Muscle of leg (tissue), 16 donors: ENCODE measurements at places on chromosomes 11 and 22.

- no peak for DNase-seq
Measured at GRCh38 chr11:65208785-65209710, 27.3 kb downstream of the CAPN1 start.

DNA sequence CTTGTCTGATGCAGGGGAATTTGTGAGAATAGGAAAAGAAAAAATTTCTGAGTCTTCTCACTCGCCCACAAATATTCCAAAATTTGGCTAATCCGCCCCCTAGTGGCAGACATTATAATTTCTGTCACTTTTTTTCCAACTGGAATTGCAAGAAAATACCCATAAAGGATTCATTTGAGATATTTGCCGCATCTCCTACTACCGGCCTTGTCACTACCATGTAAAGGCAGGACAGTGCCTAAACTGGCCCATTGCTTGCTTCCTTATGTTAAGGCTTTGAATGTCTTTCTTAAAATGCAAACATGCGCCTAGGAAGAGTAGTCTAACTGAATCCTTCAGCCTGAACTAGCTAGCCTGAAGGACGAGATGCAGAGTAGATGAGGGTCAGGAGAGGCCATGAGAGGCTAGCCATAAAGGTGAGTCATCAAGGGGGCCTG is 9.3 kb upstream of the CEP295 start:
- peak; percentile 53 for DNase-seq

GRCh38 chr11:78061088-78061920 is 2.4 kb upstream of the THRSP start:
- peak; percentile 63 for DNase-seq

- no peak for DNase-seq
Measured at GRCh38 chr11:8016440-8016839, 29.3 kb downstream of the EIF3F start.

DNA sequence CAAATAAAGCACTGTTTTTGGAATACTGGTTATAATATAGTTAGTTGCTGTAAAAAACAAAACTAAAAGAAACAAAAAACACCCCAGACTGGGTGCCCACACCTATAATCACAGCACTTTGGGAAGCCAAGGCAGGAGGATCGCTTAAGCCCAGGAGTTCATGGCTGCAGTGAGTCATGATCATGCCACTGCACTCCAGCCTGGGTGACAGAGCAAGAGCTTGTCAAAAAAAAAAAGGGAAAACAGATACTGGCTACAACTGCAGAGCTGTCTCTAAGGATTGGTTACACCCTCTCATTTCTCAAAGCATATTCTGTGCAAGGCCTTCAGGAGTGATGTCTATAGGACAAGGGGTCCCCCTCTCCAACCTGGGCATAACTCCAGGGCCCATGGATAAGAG is 14.6 kb upstream of the STK33 start:
- DNase-seq, result no peak

DNA sequence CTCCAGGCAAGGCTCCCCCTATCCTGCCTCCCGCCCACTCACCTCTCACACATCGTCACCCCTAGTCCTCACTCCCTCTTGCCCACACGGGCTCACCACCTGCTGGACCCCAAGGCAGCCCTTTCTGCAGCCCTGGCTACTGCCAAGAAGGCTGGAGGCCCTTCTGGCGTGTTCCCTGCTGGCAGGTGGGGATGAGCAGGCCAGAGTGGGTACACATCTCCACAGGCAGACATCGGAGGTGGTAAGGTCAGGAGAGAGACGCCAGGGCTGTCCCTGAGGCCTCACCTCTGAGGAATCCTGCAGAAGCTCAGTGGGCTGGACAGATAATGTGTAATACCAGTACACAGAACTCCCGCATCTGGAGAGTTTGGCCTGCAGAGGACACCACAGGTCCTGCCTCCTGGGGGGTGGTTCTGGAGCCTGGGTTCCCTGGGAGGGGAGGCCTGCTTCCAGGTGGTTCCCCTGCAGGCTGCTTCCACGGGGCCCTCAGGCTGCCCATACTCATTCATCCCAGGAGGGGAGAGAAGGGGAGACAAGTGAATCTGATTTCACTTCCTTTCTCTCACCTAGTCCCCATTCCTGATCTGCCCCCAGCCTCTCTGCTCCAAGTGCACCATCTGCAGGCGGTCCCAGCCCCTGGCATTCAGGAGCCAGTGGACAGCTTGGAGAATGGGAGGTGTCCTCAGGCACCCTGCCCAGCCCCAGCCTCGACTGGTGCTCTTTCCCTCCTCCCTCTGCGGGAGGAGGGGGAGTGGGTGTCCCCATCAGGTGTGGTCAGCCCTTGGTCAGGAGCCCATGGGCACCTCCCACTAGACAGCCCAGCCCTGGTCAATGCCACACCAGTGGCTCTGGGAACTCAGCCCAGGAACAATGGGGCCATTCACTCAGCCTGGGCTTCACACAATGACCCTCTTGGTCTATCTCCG is 6.1 kb upstream of the CHST1 start:
- DNase-seq, result no peak

- DNase-seq, result peak; percentile 63
Measured at GRCh38 chr11:75233754-75234172, 6.8 kb upstream of the TPBGL start.

- no peak for DNase-seq
Measured at GRCh38 chr22:45971408-45972028, 5.4 kb downstream of the WNT7B start.

DNA sequence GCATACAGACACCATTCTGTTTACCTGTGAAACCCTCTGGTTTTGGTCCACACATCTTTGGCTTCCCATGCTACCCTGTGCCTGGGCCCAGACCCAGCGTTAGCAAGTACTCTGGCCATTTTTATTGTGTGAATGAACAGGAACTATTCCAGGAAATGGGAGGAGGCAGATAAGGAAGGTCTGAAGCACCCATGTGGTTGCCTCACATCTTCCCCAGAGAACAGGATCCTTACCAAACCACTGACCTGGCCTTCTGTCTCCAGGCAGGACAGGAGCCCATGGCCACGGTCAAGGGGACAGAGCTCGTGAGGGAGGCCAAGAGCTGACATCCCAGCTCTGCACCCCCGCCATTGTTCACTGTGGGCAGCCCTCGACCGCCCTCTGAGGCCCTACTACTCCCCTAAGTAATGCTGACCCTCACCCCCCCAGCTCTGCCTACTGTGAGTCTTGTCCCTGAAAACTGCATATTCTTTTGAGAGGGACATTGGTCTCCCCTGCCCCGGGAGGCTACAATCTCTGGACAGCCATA is 97.7 kb upstream of the TP53I11 start:
- DNase-seq, result no peak

DNA sequence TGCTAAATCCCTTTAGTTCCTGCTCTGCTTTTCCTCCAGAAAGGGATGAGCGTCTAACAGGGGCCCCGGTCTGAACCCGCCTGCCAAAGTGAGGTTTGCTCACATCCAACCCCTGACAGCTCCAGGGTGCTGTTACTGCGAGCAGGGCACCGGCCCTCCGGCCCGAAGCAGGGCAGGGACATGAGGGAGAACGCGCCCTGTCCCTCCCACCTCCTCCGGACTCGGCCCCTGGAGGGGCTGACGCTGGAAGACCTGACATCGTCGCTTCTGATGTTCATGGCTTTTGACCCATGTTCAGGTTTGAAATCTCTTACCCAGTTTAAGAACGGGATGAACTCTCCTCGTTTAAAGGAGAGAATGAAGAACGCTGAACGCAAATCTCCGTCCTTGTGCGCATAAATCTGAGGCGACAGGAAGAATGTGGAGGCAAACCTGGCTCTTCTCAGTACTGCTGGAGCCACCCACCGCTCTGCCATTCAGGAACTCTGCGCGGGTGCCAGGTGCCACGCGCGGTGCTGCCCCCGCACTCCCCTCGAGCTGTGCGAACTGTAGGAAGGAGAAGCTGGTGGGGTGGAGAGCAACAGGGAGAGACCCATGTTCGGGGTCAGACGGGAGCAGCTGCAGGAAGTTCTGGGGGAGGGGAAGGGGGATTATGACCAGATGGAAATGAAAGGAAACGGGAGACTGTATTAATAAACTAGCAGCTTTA is 826 bp upstream of the EEF1G start:
- DNase-seq, result peak; percentile 81

GRCh38 chr11:60129853-60130252 is 41.4 kb downstream of the MS4A2 start:
- no peak for DNase-seq

DNA sequence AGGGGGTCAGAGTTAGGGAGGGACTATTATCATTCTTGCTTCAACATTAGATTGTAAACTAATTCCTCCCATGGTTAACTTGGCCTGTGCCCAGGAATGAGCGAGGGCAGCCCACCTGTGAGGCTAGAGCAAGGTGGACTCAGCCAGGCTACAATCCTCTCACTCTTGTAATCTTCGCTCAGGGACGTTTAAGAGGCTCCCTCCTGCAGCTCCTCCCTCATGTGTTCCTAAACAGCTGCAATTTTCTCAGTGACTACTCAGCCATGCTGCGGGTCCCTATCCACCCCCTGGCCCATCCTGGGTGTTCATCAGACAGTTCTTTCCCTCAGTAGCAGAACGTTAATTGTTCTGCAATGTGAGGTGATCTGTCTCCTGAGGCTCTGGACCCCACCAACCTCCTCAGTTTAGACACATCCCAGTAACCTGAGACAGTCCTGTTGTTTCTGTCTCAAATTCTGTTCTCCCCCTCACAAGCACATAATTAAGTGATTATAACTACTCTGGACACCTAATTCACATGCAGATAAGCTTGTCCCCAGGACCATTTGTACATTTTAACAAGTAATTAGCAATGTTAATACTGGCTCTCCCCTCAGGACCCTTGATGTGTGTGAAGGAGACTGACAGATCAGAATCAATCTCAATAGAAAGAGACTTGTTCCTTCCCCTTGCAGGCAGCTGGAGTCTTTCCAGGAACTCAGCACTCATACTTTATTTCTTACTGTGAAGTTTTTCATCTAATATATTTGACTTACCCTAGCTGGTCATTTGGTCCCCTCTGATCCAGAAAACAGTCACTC is 337.2 kb upstream of the B3GAT1 start:
- DNase-seq, result no peak

- no peak for DNase-seq
Measured at GRCh38 chr11:80815752-80816453, 1375.1 kb upstream of the TENM4 start.

- no peak for DNase-seq
Measured at GRCh38 chr11:47869544-47870393, 21.6 kb upstream of the NUP160 start.

DNA sequence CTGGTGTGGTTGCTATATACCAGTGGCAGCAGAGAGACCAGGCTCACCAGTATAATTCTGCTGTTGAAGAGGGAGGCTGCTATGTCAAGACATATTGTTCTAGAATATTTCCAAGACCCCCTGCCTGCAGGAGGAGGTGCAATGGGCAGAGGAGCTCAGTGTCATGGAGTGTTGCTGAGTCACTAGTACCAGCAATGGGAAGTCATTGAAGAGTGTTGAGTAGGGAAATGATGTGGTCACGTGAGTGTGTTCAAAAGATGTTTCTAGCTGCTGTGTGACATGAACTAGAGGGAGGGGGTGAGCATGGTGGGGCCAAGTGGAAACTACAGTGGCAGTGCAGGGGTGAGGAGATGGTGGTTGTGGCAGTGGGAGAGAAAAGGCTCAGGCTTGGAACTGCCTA is 76.3 kb upstream of the BIRC3 start:
- no peak for DNase-seq

- no peak for DNase-seq
Measured at GRCh38 chr22:36790648-36791047, 14.7 kb upstream of the IFT27 start.

DNA sequence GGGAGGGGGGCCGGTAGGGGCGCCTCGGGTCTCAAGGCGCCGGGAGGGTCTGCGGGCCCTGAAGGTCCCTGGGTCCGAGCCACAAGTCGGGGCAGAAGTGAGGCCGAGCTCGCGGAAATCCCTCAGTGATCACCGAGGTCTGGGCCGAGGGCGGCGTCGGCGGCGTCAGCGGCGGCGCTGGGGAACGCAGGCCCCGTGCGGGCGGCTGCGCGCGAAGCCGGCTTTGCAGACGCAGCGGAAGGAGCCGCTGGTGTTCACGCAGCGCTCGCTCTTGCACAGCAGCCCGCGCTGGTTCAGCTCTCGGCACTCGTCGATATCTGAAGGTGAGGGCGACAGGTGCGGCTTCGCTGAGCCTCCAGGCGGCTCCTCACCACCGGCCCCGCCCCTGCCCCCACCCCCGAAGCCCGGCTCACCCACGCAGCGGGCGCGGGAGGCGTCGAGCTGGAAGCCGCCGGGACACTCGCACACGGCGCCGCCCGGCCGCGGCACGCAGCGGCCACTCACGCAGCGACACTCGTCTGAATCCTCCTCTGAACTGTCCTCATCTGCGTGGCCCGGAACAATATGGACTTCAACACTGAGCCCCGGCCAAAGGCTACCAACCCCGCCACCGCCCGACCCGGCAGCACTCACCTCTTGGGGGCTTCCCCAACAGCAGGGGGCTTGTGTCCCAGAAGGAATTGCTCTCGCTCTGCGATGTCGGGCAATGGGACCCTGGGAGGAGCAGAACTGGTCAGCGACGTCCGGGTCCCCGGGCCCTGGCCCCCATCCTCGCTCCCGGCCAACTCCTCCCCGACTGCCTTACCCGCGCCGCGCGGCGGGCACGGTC is 14.2 kb downstream of the SCYL1 start:
- no peak for DNase-seq

DNA sequence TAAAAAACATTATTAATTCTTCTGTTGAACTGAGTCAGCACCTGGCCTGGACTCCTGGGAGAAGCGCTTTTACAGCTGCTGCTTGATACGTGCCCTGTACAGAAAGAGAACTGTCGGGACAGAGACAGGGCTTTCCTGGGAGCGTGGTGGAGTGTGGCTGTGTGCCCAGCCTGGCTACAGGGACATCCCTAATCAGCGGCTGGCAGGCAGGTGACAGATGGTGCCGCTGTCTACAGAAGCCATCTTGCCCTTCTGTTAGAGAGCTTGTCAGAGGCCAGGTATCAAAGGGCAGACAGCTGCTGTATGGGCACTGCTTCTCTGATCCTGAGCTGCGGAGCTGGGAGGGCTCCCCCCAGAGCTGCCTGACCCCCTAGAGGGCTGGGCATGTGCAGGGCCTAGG is 361.8 kb downstream of the TENM4 start:
- peak; percentile 80 for DNase-seq

- DNase-seq, result no peak
Measured at GRCh38 chr11:114142707-114143106, 83.2 kb downstream of the ZBTB16 start.

DNA sequence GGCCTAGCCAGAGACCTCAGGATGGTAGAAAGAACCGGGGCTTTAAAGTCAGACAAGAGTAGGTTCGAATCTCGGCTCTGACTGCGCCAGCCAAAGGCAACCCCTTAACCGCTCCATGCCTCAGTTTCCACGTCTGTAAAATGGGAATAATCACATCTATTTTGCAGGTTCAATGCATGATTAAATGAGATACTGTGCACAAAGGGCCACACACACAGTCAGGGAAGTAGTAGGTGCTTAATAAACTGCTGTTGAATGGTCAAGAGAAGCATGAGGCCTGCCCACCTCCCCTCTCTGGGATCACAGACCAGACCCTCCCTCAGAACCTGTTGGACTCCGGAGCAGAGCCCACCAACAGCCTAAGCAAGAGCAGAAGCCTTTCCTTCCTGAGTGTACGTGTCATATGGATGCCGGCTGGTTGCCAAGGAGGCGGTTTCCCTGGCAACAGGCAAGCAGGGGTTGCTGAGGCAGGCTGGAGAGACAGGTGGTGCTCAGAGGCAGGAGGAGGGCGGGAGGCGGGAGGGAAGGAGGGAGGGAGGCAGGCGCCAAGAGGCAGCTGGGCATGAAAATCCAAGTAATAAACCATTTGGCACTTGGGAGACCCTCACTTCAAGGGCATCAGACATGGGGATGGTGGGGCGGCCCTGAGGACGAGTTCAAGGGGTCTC is 43.9 kb downstream of the NFAM1 start:
- peak; percentile 72 for DNase-seq
